Amygdala (tissue), 56 donors: ENCODE measurements at places on chromosomes 7 and 10.
A peak's percentile ranks its signal among the peaks of the same experiment; 100 is the strongest.

DNA sequence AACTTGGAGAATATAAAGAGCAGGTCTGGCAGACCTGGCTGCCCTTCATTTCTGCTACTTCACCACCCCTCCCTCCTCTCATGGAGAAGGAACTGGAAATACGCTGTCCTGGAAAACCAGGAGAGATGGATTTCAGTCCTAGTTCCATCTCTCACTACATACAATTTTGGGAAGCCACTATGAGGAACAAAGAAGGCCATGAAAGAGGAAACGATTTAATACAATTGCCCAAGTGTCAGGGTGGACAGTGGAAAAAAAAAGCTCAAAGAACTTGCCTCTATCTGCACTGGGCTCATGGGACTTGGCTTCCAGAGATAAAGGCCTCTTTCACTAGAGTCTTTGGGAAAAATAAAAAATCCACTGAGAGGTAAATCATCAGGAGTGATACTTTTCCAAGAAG lies 561.7 kb downstream of the KCNMA1 start:
- no peak for DNase-seq

DNA sequence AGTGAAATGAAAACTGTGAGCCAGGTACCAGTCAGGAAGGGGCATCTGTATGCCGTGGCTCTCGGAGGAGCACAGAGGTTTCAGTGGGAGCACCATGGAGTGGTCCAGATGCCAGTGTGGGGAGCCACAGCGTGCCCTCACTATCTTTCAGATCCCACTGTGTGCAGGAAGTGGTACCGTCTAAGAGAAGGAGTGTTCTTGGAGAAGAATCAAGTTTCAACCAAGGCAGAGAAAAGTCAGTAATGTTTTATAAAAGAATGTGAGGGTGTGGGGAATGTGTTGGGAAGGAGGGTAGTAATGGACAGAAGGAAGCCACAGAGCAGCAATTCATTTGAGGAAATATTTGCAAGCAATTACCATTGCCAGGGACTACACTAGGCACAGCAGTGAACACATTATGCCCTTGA lies 35.6 kb downstream of the PRKAR2B start:
- DNase-seq = no peak

DNA sequence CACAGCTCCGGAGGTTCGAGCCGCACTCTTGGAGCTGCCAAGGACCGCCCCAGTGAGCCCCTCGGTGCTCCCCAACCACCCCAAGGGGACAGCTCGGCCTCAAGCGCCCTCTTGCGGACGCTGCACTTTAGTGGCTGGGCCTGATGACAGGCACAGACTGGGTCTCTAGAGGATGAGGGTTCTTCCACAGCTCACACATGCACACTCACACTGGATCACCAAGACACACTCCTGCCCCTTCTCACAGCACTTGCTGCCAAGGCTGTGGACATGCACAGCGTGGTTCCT lies 2.1 kb downstream of the RET start:
- no peak for DNase-seq

- DNase-seq = no peak
These were observed 83.9 kb downstream of the TCF7L2 start for GRCh38 chr10:113033991-113034390.

DNA sequence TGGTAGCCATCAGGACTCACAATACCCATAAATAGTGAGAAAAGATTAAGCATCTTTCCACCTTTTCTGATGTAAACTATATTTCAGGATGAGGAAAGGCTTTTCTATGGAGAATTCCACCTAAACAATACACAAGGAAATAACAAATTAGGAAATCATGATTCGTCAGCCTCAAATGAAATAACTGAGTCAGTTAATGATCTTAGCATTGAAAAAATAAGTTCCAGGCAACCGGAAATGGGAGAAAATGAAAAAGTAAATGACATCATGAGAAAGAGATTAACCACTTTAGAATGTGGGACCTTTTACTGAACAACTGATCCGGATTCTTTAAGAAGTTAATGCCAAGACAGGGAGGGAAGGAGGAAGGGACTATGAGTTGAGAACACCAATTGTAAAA lies 742.3 kb downstream of the TNS3 start:
- no peak for DNase-seq

DNA sequence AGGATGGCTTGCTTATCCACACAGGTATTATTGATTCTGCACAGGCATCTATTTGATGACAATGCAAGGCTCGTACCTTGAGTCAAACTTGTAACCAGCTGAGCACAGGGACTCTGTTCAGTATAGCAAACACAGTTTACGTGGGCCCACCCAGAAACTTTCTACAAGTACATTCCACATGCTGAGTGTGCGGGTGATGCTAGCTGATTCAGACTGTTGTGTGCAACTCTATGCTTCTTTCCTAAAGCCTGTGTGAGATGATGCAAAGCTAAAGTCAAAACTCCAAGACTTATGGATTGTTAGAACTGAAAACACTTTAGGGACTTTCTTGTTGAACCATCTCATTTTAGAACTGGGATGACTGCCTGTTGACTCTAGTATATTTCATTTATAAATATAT lies 21.5 kb upstream of the CALD1 start:
- DNase-seq = no peak

- DNase-seq = no peak
These were observed 65.2 kb upstream of the CHST15 start for GRCh38 chr10:124158592-124158991.

DNA sequence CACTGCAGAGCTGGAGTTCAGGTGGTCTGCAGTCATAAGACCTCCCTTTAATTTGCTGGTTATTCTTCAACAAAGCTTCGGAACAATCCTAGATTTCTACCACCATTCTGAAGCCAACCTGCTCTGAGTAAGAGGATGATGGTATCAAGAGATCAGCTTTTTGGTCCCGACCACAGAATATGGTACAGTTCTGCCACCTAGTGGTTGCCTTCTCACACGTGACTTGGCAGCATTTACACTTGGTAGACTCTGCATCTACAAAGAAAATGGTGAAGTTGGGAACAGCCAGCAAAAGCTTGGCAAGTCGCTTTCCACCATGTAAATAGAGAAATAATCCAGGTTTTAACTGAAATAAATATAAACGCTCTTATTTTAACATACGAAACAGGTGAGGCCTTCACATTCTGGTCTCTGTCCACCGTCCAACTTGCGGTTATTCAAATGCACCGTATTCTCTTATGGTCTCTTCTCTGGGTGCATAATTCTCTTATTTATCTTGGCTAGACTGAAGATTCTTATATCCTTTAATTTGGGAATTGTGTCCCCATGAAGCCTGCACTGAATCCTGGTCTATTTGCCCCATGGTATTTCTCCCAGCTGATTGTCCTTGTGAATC lies 173.9 kb upstream of the GRM3 start:
- peak; percentile 71 for DNase-seq

- DNase-seq = no peak
These were observed 18.8 kb upstream of the CHST12 start for GRCh38 chr7:2384354-2385243.

DNA sequence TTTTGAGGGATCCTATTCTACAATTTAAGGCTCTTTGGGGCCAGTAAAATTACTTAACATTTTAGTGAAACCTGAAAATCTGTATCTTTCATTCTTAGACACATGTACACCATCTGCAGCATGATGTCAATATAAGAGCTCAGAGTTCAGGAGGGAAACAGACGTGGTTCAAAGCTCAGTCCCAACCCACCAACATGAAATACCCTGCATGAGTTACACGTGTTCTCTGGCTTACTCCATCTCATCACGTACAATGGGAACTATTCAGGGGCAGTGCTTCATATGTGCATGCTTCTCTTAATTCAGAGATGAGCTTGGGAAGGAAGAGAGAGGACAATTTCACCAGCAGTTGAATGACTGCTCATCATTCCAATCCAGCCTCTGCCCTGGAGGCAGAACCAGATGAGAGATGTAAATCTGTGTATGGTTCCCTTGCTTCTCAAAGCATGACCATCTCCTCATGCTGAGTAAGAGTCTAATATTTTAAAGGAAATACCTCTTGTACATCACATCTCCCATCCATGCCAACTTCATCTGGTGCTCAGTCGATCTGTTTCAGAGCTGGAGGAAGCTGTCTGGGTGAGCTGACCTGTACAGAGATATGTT lies 29.0 kb upstream of the ADAM12 start:
- DNase-seq = no peak

GRCh38 chr10:103241262-103242011 lies 4.2 kb upstream of the RPEL1 start:
- DNase-seq = no peak

GRCh38 chr10:103841519-103841918 lies 13.9 kb downstream of the SH3PXD2A start:
- no peak for DNase-seq

DNA sequence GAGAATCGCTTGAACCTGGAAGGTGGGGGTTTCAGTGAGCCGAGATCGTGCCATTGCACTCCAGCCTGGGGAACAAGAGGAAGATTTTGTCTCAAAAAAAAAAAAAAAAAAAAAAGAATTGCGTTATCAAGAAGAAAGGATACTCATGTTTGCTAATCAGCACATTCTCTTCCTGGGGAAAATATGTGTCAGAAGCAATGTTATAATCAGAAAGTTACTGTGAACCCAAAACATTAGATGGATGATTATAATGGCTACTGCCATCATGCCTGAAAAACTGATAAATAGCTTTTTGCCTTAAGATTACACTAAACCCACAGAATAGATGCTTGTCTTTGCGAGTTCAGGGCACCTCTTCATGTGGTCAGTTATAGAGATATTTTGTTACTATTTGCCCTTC lies 24.3 kb upstream of the GNAI1 start:
- DNase-seq = no peak

DNA sequence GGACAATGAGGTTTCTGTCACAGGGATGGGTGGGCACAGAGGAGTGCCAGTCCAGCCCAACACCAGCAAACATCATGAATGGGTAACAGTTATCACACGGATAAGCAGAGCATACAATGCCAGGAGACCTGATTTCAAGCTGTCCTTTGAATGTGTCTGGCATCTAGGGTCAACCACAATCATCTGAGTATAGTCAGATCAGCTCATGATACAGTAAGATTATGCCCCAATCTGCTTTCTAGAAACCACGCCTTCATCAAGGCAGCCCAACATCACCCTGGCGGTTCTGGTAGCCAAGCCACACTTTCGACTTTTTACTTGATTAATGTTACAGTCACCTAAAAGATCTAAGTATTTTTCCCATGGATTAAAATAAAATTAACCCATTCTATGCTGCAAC lies 10.5 kb downstream of the FAM171A1 start:
- DNase-seq = no peak

DNA sequence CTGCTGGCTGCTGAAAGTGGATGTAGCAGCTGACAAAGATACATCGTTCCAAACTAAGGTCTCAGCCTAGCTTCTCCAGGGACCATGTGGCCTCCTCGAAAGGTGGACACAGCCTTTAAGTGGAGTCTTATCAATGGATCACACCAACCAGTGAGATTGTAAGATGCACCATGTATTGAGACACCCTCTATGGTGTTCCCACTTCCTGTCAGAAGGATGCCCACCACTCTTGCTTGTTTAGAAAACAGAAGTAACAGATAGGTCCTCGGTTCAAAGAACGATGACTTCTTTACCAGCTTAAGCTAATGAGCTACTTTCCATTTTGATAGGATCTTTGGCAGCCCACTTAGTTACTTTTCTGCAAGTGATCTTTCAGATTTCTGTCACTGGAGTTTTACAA lies 34.3 kb downstream of the SLC25A13 start:
- no peak for DNase-seq

- no peak for DNase-seq
These were observed 56.3 kb downstream of the POU6F2 start for GRCh38 chr7:39033885-39034624.

- no peak for DNase-seq
These were observed 872.2 kb downstream of the ANKRD7 start for GRCh38 chr7:119096683-119097082.

DNA sequence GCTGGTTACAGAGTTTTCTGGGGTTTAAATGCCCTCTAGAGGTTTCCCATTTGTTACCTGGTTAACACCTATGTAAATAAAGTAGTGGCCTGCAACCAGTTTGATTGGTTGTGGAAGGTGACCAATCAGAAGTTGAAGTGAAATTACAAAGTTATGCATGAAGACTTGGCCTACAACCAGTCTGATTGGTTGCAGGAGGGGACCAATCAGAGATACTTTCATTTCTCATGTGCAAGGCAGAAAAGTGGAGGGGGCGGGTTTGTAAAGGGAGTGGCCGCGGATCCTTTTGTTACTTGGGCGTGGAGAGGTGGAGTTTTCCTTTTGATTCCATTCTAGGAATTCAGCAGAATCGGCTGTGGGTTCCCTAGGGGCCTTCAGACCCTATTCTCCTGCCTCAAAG lies 80.8 kb downstream of the SEC23IP start:
- DNase-seq = no peak
